ENCODE measurements at places on chromosomes 6 and 20. TPM values are rescaled to one million over a fixed set of nuclear protein-coding genes. Genes with fewer than 3 reads are reported as not detected.

DNA sequence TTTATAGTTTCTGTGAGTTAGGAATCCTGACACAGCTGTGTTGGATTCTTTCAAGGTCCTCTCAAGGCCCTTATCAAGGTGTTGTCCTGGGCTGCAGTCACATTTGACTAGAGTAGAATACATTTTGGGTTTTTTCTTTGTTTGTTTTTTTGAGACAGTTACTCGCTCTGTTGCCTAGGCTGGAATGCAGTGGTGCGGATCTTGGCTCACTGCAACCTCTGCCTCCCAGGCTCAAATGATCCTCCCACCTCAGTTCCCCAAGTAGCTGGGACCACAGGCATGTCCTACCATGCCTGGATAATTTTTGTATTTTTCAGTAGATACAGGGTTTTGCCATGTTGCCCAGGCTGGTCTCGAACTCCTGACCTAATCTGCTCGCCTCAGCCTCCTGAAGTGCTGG is 15.7 kb downstream of the NFYA start:
- DNase-seq: no peak

Gene RPS18
- 5,669 TPM for total RNA-seq

GRCh38 chr6:47323321-47323720 is 13.6 kb upstream of the TNFRSF21 start:
- DNase-seq: no peak

Gene TEAD3
- 7.3 TPM for total RNA-seq

Gene ROS1
- 0.71 TPM for total RNA-seq

Gene RIN2
- 10.6 TPM for total RNA-seq

DNA sequence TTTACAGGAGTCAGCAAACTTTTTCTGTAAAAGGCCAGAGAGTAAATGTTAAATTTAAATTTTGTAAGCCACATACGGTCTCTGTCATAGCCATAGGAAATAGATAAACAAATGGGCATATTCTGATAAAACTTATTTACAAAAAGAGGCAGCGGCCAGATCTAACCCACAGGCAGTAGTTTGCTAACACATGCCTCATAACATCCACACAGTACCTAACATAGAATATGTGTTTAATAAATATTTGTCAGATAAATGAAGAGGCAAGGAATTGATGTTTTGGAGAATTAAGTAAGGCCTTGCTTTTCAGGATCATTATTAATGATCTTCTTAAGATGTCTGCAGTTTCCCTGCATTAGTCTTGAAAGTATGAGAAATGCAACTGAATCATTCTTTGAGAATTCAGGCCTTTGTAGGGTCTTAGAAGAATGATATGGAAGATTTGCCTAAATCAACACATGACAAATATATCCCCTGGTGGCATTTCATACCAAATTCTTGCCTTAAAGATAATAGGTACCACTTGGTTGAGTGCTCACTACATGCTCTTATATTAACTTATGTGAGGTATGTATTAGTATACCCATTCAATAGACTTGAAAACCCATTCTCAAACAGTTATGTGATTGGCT is 39.3 kb upstream of the TRAM2 start:
- DNase-seq: no peak

DNA sequence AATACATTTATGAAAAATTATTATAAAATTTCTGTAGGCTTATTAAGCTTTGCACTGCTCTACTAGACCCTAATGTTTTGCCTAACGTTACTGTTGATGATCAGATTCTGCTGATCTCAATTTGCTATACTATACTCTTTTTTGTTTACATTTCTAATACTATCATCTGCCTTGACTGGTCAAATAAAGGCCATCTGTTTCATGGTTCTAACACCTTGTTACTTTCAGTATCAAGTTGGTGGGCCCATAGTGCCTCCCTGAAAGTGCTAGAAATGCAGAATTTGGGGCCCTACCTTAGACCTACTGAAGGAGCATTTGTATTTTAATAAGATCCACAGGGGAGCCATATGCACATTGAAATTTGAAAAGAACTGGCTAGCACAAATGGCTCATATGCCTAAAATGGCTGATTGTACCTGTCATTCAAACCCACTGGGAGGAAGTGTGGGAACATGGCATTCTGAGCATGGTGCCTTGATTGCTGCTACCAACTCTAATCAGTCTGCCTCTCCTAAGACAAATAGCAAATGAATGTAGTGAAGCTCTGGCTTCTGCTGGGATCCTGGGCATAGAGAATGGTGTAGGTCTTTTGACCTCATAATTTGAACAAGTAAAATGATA is 199.1 kb upstream of the BTBD3 start:
- no peak for DNase-seq

Gene BEND3
- 5.6 TPM for total RNA-seq

GRCh38 chr6:33758815-33759216 is 12.1 kb upstream of the IP6K3 start:
- no peak for DNase-seq

Gene TFAP2C
- 7.7 TPM for total RNA-seq

Gene EPHA7
- 0.06 TPM for total RNA-seq

GRCh38 chr6:984031-984430 is 291.1 kb upstream of the EXOC2 start:
- no peak for DNase-seq

Gene SPATS1
- total RNA-seq: not detected

Gene PNPLA1
- not detected for total RNA-seq

Gene FHL5
- total RNA-seq: not detected

GRCh38 chr20:48359692-48360341 is 468.0 kb downstream of the PREX1 start:
- no peak for DNase-seq

DNA sequence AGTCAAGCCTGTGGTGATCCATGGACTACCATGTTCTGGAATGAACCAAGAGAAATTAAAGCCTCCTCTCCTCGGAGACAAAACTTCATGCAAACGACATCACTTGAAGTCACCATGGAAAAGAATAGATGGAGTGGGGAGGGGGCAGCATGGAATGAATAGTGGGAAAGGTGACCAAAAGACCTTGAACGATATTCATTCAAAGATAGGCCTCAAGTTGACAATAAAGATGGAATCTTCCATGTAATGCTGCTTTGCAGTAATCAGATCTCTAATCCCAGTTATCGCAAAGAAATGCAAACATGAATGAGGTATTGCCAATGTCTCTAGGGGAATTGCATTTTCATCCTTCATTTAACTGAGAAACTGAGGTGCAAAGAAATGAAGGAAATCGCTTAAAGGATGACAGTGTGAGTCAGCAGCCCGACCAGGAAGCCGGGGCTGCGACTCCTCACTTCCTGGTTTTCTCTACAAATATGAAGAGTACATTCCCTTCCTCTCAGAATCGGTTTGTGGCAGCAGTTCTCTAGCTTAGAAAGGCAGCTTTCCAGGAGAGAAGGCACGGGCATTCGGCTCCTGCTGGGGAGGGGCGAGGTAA is 65.6 kb upstream of the RREB1 start:
- DNase-seq: peak; percentile 34

Gene GGTLC1
- not detected for total RNA-seq

Gene COL9A3
- total RNA-seq: 6.1 TPM

DNA sequence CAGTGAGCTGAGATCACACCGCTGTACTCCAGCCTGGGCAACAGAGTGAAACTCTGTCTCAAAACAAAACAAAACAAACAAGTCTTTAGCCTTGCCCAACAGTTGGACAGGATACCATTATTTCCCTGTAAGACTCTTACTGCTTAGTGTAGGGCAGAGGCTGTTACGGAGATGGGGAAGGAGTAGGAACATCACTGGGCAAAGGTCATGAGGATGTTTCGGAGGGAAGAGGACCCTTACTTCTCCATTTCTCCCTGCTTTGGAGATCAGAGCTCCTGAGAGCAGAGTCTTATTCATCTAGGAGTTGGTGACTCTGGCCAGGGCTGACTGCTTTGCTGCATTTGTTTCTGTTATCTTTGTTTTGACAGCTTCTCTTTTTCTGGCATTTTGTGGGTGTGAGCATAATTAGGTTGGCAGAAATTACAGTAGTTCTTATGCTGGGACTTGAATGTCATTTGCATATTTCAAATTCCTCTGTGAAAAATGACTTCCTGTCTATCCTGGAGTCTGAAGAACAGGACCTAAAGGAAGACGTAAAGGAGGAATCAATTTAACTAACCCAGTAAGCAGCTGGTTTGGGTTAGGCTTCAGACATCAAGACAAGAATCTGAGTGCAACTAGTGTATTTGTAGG is 89.0 kb downstream of the CDS2 start:
- no peak for DNase-seq

DNA sequence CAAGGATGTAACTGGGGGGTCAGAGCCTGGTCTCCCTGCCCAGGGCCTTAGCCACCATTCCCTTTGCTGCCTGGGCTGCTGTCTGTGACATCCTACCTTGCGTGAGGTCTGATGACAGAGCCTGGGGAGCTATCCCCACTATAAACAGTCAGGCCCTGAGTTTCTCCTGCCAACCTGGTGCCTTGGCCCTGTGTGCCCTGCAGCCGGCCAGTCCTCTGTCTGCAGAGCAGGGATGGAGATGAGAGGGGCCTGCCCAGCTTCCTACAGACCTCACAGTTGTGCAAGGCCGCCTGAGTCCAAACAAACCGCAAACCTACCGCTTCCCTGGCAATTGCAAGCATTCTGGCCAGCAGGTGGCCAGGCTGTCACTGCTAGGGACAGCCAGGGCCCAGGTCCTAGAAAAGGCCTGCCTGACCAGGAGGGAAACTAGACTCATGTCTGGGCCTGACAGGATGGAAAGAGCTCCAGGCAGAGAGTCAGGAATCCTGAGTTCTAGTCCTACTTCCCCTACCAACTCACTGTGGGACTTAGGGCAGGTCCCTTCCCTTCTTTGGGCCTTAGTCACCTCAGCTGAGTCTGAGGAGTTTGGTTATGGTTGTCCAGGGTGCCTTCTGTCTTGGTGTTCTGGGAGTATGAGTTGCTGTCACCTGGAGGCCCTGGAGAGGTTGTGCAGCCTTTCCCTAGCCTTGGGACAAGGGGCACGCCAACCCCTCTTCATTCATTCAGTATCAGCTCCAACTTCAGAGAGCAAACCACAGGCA is 86.2 kb downstream of the VEGFA start:
- peak; percentile 27 for DNase-seq

Gene TDRD6
- not detected for total RNA-seq

- no peak for DNase-seq
Observed at GRCh38 chr6:142683714-142684141, 261.2 kb downstream of the HIVEP2 start.

Gene TSBP1
- not detected for total RNA-seq

- DNase-seq: no peak
Observed at GRCh38 chr6:16750566-16750965, 10.7 kb downstream of the ATXN1 start.

Gene CLVS2
- total RNA-seq: under 0.01 TPM

DNA sequence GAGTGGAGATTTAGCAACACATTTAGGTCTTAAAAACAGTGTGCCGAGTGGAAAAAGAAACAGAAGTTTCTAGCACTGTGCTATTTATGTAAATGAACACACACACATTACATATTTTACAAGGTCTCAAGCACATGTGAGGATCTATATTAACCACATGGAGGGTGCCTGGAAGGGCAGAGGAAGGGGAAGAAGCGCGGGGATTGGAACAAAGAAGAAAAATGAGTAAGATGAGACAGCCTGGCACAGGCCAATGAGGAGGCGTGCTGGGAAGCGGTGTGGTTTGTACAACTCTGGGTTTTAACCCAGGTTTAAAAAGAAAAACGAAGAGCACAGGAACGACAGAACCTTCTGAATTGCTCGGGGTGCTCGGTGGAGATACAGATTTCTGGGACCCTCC is 5.7 kb downstream of the KCNG1 start:
- no peak for DNase-seq

DNA sequence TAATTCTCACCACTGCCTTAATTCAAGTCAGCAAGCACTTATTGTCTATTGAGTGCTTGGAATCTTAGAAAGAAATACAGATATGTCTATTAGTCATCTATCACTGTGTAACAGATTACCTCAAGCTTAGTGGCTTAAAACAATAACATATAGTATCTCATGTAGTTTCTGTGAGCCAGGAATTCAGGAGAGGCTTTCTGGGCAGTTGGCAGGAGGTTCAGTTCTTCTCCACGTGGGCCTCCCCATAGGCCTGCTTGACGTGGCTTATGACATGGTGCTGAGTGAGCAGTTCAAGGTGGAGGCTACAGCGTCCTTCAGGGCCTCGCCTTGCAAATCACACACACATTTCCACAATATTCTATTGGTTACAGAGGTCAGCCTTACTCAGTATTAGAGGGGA is 69.7 kb downstream of the DTD1 start:
- no peak for DNase-seq

DNA sequence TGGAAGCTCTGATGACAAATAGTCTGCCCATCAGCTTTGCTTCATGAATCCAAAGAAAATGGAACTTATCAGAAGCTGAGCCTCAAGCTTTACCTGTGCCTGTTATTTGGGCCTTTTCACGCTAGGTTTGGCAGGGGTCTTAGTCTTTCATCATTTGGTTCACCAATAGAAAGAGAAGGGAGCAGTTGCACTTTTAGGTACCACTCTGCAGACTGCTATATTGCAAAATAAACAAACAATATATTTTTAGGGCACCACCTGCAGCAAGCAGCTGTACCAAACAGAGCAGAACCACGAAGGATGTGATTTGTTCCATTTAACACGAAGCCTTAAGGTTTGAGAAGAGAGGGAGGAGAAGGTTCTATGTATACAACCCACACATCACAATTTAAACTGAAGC is 291.4 kb upstream of the RNF217 start:
- DNase-seq: no peak

DNA sequence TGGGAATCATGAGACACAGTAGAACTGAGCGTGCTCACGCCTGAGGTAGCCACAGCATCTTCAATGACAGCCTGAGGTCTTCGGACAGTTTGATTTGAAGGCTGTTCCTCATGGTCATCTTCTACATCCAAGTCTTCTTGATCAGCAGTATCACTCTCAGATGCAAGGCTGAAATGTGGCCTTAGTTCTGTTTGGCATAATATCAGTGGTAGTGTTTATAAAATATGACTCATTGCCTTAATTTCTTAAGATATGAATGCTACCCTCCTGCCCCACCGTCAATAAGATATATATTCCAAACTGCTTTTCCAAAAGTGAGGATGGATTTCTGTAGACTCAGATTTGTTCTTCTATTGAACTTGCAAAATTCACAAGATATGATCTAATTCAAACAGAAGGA is 17.5 kb upstream of the MAP7 start:
- DNase-seq: no peak

DNA sequence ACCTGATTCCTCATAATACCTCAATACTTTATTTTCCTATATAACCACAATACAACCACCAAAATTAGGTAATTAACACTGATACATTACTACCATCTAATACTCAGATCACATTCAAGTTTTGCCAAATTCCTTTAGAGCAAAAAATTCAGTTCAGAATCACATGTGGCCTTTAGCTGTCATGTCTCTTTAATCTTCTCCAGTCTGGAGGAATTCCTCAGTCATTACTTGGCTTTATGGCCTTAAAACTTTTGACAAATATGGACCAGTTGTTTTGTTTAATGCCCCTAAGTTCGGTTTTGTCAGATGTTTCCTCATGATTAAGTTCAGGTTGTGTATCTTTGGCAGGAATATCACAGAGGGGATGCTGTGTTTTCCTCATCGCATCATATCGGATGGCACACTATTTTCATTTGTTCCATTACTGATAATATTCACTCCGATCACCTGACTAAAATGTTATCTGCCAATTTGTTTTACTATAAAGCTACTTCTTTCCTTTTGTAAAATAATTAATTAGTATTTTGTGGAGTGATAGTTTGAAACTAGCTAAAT is 51.2 kb upstream of the AKIRIN2 start:
- no peak for DNase-seq

Data from Daoy (cell line).